Stimulated activated CD4-positive, alpha-beta T cell treated with anti-CD3 and anti-CD28 coated beads, TNF-alpha, amount 100 ng/mL, for 48 hours (primary cell): ENCODE measurements at places on chromosomes 6 and 20.

- DNase-seq: no peak
These were observed 99.1 kb upstream of the MTHFD1L start for GRCh38 chr6:150766201-150766997.

GRCh38 chr6:143821359-143821758 lies 21.8 kb upstream of the LTV1 start:
- no peak for DNase-seq

- no peak for DNase-seq
These were observed 100.4 kb downstream of the LY86 start for GRCh38 chr6:6688951-6689350.

DNA sequence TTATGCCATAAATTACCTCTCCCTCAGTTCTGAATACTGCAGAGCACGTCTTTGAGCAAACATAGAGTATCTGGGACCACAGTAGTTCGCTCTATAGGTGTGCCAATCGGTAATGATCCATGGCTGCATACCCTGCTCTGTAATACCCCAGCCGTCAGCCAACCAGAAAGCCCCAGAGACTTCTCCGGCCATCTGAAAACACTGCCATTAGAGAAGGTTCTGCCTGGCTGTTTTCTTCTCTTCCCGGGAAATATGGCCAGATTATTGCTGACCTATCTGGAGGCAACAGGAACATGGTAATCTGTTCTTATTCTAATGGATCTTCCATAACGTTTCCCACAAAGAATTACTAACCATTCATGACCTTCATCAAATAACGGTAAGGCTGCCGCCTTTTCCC lies 139.9 kb downstream of the RPS12 start:
- no peak for DNase-seq

DNA sequence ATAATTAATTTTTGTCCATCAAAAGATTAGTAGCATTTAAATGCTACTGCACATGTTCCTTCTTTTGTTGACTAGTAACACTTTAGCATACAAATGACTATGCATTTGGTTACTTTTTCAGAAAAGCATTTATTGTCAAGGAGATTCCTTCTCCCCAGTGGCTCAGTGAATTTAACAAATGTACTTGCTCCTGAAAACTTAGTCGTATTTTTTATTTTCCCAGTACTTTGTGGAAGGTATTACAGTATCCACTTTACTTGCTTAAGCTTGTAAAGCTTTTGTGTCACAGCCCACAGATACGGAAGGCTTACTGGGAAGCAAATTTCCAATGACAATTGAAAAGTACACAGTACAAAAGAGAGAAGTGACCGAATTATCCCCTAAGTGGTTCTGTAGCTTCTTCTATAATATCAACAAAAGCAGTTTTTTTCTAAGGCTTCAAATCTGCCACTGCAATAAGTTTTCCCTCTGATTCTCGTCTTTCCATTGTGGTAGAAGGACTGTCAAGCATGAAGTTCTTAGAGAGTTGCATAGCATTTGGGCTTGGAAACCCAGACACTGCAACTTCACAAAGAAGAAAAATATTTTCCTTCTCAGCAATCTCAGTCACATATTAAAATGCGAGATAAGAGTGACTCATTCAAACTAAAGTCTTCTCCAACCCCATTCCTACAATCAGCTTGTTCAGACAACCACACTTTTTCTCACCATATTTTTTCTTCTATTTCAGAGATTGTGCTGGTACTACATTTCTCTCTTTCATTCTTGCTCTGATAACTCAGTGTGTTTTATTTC lies 431.2 kb downstream of the GRIK2 start:
- DNase-seq: no peak

DNA sequence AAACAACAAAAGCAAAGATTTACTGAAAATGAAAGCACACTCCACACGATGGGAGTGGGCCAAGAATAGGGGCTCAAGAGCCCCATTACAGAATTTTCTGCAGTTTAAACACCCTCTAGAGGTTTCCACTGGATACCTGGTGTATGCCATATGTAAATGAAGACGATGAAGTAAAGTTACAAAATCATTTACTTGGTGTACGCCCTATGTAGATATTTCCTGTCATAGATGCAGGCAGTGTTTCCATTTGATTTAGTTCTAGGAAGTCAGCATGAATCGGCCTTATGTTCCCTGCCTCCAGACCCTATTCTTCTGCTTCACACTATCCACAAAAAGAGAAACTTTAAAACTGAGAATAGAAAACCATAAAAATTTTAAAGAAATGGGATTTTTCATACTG lies 404.4 kb upstream of the GJE1 start:
- no peak for DNase-seq

- DNase-seq: no peak
These were observed 470.6 kb upstream of the AGPAT4 start for GRCh38 chr6:161744211-161745067.

DNA sequence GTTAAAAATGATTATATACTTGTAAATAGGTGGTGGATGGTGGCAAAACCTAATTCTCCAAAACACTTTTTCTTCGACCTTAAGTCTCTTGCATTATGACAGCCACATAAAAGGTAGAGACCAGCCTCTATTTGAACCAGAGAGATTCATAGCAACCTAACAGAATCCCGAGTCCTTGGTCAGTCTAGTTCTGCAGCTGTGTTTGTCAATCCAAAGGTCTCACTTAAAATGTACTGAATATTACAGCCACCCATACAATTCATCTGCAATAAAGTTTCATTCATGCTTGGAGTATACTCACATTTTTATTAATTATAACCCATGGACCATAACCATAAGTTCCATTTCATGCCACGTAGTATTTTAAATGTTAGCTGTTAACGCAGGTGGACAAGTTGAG lies 87.2 kb downstream of the EPM2A start:
- no peak for DNase-seq

DNA sequence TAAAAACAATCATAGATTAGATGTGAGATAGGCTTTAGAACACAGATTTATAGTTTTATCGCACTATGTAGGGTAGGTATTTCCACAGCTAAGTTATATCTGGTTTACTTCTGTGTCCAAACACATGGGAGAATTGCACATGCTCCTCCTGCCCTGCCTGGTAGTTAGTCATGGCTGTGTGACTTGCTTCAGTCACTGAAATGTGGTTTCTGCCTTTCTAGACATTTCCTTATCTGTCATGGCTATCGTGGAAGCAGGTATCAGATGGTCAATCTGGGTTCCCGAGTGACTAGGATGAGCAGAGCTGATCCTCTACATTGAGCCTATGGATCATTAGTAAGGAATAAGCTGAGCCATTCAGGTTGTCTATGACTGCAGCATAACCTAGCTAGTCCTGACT lies 117.8 kb upstream of the GMDS start:
- no peak for DNase-seq

GRCh38 chr20:34774886-34775285 lies 50.6 kb downstream of the NCOA6 start:
- no peak for DNase-seq

GRCh38 chr6:149545754-149546471 lies at the start of gene PPIL4:
Gene PPIL4 (minus strand): TSS chr6:149546043. CDS start chr6:149546005, 38 bp downstream.
- DNase-seq: peak; percentile 90

GRCh38 chr6:130778946-130779657 lies 48.1 kb upstream of the SMLR1 start:
- DNase-seq: no peak

GRCh38 chr6:13072686-13073347 lies 255.5 kb downstream of the TBC1D7 start:
- no peak for DNase-seq

GRCh38 chr6:148147463-148147830 lies 195.2 kb upstream of the SASH1 start:
- DNase-seq: no peak

DNA sequence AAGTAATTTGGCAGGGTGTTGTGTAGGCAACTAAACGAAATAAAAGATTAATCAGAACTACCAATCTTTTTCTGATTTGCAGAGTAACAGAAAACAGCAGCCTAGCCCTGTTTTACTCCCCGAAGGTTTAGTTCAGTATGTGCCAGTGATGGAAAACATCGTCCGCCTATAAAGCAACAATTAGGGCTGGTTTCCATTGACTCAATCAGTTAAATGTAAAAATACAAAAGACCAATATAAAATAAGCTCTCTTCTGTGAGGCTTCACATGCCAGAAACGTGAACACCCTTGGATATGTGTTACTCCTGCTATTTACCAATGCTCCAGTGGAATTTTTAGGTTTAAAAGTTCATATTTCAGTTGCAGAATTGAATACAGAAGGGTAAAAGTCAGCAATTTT lies 210.5 kb upstream of the RSPO3 start:
- DNase-seq: no peak

DNA sequence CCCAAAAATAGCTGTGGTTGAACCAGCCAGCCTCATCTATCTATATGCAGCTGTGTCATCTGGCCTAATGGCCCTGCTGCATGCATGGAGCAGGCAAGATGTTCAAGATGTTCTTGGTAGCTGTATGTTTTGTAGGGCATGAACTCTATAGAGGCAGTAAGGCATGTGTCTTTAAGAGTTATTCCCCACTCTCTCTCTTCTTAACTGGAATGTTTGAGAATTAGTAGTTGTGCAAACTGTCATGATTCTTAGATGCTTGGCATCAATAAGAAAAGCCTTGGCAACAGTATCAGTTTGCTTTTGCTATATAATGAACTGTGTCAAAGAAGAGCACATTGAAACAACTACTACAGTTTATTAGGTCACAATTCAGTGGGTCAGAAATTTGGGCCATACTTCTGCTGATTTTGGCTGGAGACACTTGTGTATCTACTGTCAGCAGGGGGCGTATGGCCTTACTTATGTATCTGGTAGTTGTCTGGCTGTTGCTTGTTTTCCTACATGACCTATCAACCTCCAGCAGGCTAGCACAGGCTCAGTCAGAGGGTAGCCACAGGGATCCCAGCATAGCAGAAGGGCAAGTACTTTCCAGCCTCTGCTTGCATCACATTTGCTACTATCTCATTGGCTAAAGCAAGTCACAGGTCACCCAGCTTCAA lies 56.1 kb upstream of the LAMP5 start:
- DNase-seq: no peak

GRCh38 chr20:33160681-33161080 lies 7.3 kb upstream of the BPIFA2 start:
- no peak for DNase-seq
